ENCODE measurements at places on chromosomes 16 and 17.

GRCh38 chr16:75080205-75081029, 36.2 kb downstream of the LDHD start:
- DNase-seq: no peak

DNA sequence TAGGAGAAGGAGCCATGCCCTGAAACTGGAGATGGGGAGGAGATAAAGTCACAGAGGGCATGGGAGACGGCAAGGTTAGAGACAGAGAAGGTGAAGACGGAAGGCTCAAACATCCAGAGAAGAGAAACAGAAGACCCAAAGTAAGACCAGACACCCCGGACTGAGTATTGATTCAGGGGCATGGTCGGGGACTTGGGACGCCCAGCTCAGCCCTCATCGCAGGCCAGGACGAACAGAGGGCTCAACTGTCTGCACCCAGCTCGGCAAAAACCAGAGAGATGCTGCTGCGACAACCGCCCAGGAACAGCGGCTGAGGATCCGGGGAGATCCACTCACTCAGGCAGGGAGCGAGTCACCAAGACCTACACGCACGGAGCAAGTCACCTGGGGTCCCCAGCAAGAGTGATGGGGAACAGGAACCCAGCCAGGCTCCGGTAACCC, 999 bp downstream of the XYLT1 start:
- DNase-seq: no peak

- DNase-seq: no peak
Observed at GRCh38 chr17:68820476-68820824, 134.7 kb downstream of the ABCA8 start.

DNA sequence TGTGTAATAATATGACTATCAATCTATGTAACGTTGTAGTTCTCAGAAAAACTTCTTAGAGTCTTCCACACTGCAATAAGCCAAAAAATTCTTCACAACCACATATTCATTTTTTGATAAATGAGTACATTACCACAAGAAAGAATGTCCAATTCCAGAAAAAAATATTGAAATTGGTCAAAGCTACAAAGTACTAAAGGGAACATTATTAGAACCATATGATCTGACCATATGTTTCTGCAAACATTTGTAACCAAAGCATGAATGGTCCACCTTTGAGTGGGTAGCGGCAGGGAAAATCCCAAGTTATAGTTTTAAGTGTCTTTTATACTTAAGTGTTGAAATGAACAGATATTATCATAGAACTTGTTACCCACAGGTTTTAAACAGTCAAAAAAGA, 71.7 kb upstream of the NACA2 start:
- no peak for DNase-seq

DNA sequence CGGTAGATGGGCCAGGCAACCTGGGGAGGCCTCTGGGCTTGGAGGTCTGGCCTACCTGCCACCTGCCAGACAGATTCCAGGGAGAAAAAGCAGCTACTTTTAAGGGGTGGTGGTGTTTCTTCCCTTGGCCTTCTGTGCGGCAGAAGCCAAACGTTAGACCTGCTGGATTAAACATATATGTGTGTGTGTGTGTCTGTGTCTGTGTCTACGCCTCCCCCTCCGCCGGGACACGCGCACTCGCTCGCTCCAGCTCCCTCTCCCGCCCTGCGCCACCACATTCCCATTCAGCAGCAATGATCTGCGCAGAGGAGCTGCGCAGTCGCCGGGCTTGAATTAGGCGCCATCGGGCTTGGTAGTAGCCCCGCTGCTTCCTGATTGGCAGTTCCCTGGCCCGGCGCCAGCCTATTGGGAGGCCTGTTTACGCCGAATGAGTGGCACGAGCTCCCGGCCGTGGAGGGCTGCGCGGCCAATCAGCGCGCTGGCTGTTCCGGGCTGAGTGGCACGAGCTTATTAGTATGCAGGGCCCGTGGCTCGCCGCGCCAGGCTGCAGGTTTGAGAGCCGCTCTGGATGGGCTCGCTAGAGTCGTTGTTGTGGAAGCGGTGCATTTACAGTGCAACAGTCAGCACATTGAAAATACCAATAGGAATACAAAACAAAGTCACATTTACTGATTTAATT, at the start of gene BAHCC1:
BAHCC1 (plus strand) TSS at position 537 of the 679 bp plus-strand sequence. CDS start 4,283 bp downstream, outside the sequence.
- peak; percentile 79 for DNase-seq

GRCh38 chr16:86319585-86320236, 190.6 kb upstream of the FOXF1 start:
- DNase-seq: no peak

- no peak for DNase-seq
Observed at GRCh38 chr17:46811978-46812583, 6.4 kb downstream of the WNT3 start.

GRCh38 chr17:40724656-40725055, 21.1 kb upstream of the KRT24 start:
- DNase-seq: no peak

DNA sequence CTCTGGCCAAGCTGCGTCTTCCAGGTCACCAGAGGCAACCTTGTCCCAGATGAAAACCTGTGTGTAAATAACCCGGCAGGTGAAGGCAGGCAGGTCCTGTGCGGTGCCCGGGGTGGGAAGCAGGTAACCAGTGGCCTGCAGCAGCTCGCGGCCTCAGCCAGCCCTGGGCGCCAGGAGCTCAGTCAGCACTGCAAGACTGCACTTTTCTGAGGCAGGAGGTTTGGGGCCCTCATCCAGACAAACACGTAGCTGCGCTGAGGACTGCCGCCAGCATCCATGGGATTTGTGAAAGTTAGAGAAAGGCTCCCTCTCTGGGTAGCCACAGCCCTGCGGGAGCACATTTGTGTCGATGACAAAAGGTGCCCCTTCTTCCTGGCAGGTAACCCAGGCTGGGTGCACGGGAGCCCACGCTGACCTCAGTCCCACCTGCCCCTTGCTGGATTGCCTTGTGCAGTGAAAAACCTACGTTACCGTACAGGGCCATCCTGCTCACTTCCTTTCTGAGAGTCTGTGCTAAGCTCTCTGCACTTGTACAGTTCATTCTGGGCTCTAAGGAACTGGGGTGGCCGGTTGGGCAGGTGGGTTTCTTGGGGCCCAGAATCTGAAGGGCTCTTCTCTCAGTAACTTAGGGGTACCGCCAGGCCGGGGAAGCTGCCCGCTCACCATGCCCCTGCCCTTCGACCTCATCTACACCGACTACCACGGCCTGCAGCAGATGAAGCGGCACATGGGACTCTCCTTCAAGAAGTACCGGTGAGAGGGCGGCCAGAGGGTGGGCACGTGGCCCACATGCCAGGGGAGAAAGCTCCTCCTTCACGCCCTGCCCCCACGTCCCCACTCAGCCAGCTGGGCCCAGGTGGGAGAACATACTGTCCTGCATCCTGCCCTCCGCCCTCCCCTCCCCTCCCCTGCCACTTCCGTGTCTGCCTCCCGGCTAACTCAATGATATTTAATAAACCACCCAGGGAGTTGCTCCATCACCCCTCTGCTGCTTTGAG, 56.4 kb downstream of the MGAT5B start:
- no peak for DNase-seq

- no peak for DNase-seq
Observed at GRCh38 chr17:14474591-14474990, 173.7 kb downstream of the HS3ST3B1 start.

DNA sequence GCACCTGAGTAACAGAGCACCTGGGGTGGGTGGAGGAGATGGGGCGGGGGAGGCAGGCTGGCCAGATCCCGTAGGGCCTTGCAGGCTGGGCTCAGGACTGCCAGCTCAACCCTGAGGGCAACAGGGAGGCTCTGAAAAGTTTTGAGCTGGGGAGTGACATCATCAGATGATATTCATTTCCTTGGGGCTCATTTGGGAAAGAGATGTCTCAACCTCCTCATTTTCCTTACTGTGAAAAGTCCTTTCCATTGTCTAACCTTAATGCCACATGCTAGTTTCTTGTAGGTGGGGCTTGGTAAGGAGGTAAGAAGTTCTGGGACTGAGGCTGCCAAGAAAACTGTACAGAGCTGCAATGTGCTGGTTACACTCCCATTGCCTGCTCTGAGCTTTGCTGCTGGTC, 3.7 kb downstream of the TNS4 start:
- no peak for DNase-seq

GRCh38 chr17:9670596-9670995, 25.3 kb downstream of the USP43 start:
- no peak for DNase-seq

DNA sequence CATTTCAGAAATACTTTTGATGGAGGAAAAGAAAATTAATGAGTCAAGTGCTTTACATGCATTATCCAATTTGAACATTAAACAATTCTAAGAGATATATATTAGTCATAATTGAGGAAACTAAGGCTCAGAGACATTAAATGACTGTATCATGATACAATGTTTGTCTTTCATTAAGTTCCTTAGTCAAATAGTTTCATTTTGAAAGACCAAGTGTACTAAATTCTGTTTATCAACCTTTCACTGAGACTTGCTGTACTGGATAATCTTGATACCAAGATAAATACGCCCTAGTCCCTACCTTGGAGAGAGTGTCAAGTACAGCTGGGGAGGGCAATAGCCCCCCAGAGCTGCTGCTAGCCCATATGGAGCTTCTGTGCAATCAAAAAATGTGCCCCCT, 24.2 kb downstream of the TOM1L2 start:
- no peak for DNase-seq

DNA sequence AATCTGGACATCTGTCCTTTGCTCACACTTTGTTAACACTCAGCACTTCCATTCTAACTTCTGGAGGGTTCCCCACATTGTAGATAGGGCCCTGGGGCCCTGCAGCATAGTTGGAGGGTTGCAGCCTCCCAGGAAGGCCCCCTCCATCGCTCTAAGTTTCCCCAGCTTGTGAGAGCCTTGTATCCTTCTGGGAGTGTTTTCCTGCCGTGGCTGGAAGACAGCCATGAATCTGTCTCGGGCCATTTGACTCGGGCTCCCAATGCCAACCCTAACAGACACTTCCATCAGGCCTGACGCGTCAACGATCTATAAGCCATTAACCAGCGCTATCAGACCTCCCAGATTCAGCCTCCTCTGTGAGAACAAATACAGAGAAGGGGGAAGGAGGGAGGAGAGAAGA, 263.7 kb upstream of the RPL38 start:
- no peak for DNase-seq

- DNase-seq: no peak
Observed at GRCh38 chr16:13938480-13938879, 18.5 kb downstream of the ERCC4 start.

DNA sequence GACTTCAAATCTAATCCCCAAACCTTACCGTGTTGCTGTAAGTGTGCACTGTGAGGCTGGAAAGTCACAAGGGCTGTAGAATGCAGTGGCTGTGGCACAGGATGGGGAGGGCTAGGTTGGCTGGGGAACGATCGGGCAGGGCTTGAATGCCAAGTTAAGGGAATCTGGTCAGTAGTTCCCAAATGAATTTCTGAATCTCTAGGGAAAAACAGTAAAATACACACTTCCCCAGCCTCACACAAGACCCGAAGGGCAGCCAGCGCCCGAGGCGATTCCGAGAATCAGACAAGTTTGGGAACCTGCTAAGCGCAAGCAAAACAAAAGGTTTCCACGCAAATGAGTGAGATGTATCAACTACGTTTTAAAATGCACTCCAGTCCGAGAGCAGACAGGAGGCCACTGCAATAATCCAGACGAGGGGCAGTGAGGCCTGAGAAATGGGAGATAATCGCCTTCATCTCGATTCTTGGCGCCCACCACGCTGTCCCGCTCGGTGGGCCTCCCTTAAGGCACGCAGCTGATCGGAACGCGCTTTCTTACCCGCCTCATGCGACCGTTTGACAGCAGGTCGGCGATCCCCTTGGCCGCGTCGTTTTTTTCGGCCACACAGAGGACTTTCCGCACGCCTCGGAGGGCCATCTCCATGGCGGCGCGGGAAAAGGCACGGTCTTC, 599 bp downstream of the TOP3A start:
- no peak for DNase-seq

DNA sequence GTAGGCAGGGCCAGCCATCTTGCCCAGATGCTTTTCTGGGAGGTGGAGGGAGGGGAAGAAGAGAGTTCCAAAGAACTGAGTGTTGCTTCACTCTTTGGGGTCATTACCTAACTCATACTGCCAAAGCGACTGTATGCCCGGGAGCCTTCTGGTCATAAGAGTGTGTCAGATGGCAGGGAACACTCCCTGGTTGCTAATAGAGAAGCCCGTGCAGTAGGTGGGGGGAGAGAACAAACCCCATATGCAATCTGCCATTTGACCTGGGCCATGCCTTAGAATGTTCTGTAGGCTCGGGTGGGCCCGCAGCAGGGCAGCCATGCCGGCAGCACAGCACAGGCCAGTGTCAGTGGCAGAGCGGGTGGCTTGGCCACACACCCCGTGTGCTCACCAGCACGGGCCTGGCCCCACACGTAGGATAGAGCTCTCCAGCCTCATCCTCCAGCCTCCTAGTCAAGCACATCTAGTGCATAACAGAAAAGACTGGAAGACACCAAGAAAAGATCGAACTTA, 120.5 kb downstream of the SOCS1 start:
- DNase-seq: no peak

- no peak for DNase-seq
Observed at GRCh38 chr16:63200940-63201339, 1164.7 kb upstream of the CDH8 start.

DNA sequence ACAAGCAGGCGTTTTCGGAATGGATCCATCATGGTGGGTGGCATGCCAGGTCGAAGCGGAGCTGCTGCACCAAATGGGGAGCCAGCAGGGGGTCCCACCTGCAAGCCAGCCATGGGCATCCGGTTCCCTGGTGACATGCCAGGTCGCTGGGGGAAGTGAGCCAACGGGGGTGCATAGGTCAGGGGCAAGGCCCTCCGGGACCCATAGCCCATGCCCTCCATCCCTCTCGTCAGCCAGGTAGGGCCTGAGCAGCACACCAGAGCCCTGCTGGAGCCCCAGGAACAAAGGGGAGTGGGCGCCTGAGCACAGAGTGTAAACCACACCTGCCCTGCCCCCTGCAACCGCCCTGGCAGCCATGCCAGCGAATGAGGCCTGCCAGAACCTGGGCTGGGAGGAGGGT, 5.0 kb downstream of the SMARCD2 start:
- DNase-seq: no peak

- DNase-seq: no peak
Observed at GRCh38 chr17:57110152-57110542, 25.1 kb downstream of the AKAP1 start.

GRCh38 chr16:59635674-59636073, 901.6 kb upstream of the GOT2 start:
- DNase-seq: no peak

DNA sequence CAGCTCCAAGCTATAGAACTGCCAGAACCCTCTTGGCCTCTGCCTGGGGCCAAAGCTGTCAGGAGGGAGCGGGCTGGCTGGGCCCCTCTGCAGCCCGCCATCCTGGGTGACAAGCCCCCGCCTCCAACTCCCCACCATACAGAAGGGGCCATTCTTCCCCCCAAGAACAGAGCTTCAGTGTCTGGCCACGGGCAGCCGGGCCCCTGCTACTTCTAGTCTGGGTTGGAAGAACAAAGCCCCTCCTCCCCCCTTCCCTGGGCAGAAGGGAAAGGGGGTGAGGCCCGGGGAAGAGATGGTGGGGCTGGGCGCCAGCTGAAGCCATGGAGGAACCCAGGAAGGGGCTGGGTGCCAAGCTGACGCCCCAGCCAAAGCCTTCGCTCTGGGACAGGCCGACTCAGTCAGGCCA, 9.0 kb downstream of the NAT9 start:
- no peak for DNase-seq

- no peak for DNase-seq
Observed at GRCh38 chr16:24191876-24192402, 64.2 kb upstream of the CACNG3 start.

- no peak for DNase-seq
Observed at GRCh38 chr16:21150375-21151001, at the start of gene DNAH3. TSS of gene DNAH3 (minus strand) at chr16:21150846. CDS start at chr16:21150319, 527 bp downstream.

GRCh38 chr17:39116224-39116623, 35.2 kb downstream of the PLXDC1 start:
- no peak for DNase-seq

GRCh38 chr16:66135421-66135831, 231.1 kb upstream of the CDH5 start:
- no peak for DNase-seq
